Activated effector memory CD4-positive, alpha-beta T cell treated with Interleukin-2 at 50 U/mL for 16 hours (primary cell): ENCODE measurements at places on chromosomes 4 and X.

- no peak for DNase-seq
These were observed 333.9 kb downstream of the INPP4B start for GRCh38 chr4:142512161-142512560.

- DNase-seq, result no peak
These were observed 38.6 kb upstream of the GPR101 start for GRCh38 chrX:137072396-137072795.

- DNase-seq, result no peak
These were observed 47.8 kb downstream of the RHOH start for GRCh38 chr4:40244606-40245005.

DNA sequence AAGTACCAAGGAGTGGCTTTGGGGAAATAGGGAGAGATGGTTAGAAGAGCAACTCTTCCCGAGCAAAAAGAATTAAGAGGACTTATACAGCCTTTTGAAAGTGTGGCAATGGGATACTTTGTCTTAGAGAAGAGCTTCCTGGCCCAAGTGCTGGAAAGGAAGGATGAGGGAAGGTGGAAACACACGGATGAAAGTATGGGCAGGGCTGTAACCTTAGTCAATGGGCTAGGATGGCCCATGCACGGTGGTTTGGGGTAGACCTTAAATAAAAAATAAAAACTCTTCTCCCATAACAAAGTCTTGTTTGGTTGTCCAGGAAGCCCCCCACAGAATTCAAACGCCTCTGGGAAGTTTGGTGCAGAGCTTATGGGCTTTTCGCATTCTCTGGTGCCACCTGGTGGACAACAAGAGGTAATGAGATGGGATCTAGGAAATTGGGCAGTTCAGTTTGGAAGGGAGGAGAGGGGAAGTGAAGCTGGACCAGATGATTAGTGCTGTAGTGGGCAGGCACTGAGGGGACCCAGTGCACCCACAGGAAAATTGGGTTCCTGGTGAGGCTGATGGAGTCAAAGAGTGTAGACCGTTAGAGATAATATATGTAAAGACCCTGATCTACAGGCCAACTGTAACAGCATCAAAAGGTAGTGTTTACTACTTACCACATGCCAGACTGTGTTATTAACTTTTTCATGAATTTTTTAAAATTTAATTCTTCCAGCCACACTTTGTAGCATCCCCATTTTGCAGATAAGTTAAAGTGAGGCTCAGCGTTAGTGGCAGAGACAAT is 13.8 kb upstream of the ENOX2 start:
- no peak for DNase-seq

DNA sequence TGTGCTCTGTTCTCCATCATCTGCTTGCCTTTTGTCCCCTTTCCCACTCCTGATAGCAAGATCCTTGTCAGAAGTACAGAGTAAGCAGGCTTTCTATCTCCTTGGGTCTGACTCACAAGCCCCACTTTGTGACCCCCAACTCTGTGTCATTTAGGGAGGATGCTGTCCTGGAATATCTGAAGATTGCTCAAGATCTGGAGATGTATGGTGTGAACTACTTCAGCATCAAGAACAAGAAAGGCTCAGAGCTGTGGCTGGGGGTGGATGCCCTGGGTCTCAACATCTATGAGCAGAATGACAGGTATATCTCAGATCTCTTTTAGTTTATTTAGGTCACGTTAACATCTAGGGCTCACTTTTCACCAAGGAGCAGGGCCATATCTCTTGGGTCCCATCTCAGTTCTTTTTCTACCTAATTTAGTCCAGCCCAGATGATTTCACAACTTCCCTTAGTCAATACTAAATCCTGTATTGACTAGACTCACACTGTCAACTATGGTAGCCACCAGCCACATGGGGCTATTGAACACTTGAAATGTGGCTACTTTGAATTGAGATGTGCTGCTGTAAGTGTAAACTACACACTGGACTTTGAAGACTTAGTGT is 64.3 kb downstream of the MSN start:
- DNase-seq, result no peak

DNA sequence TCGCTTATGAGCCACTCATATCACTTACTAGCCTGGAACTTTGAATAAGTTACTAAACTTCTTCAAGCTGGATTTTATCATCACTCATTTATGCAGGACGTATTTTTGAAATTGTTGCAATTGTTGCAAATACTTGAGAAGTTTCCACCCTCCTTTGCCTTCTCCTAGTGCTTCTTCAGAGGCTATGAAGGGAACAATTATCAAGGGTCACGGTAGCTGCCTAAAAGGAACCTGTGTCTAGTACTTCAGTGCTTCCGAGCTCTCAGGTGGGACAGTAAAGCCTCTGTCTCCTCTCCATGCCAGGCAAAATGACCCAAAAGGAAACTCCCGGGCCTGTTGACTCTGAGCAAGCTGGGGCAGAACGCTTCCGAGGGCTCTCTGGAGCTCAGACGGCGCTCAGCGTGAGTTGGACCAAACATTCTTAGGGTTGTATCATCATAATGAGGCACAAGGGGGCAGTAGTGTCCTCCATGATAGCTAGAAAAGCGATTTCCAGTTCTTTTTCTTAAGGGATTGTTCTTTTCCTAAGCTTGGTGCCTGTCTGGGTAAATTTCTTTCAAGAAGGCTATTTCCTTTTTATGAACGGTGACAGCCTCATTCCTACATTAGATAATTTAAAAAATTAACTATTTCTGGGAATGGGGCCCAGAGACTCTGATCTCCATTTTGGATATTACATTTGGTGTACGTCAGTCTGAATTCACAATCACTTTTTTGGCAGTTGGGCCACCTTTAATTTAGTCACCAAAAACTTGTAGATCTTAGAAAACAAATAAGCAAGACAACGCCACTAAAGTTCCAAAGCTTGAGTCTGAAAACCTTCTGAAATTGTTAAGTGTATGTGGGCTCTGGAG is 73.1 kb downstream of the PACRGL start:
- DNase-seq, result no peak

GRCh38 chr4:62899646-62900364 is 1509.4 kb downstream of the TECRL start:
- no peak for DNase-seq

DNA sequence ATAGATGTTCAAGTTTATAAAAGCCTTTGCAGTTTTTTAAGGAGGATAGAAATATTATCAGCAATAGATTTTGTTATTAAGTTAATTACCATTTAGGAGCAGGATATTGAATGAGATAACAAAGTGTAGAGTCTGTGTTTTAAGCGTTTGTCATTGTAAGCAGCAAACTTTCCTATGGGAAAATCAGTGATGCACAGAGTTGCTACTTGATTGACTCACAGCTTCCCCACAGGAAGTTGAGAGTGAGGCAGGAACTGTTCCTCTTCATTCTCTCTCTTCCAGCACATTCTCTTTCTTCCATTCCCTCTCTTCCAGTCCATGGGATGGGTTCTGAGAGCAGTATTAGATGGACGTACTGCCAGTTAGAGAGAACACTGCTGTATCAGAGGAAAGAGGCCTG is 867.7 kb upstream of the AGA start:
- no peak for DNase-seq

GRCh38 chr4:124386163-124386562 is 326.4 kb downstream of the ANKRD50 start:
- DNase-seq, result no peak

GRCh38 chr4:6916069-6916586 is 6.5 kb downstream of the TBC1D14 start:
- no peak for DNase-seq

- no peak for DNase-seq
These were observed 143.0 kb downstream of the CXXC4 start for GRCh38 chr4:104351706-104352105.
